Hematopoietic multipotent progenitor cell treated with erythropoietin and hydrocortisone succinate and interleukin-3 and kit ligand, for 4 days (in vitro differentiated cells): ENCODE measurements at places on chromosomes 1 and 21.
A peak's percentile ranks its signal among the peaks of the same experiment; 100 is the strongest.

GRCh38 chr21:34807881-34808568, 139.2 kb downstream of the CLIC6 start:
- DNase-seq: peak; percentile 37

DNA sequence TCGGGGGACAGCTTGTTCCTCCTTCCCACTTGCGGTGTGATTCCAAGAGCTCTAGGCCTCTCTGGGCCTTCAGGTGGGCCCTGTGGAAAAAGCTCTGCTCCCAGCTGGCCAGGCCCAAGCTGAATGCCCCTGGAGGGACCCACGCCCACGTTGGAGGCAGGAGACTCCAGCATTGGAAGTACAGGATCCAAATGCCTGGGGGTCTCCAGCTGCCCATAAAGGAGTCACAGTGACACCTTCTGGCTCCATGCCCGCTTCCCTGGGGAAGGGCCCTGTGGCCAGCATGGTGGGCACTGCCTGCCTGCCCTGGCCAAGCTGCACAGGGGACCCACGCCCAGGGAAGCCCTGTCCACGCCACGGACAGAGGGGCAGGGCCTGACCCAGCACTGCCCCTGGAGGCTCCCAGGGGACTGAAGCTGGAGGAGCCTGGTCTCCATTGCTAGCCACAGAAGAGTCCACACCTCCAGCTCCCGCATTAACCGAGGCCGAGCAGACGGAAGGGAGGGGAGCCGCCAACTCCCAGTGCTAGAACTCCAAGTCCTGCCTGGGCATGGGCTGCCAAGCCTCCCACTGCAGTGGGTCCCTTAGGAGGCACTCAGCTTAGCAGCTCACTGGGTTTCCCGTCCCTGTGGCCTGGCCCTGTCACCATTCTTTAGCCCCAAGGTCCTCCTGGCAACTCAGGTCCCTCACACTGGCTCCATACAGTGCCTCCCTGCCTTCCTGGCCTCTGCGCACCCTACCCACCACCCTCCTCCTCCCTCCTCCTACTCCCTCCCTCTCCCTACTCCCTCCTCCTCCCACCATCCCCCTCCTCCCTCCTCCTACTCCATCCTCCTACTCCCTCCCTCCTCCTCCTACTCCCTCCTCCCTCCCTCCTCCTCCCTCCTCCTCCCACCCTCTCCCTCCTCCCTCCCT, 41.9 kb downstream of the WNT9A start:
- DNase-seq: no peak

GRCh38 chr1:241985787-241986186, 13.1 kb downstream of the MAP1LC3C start:
- peak; percentile 59 for DNase-seq

DNA sequence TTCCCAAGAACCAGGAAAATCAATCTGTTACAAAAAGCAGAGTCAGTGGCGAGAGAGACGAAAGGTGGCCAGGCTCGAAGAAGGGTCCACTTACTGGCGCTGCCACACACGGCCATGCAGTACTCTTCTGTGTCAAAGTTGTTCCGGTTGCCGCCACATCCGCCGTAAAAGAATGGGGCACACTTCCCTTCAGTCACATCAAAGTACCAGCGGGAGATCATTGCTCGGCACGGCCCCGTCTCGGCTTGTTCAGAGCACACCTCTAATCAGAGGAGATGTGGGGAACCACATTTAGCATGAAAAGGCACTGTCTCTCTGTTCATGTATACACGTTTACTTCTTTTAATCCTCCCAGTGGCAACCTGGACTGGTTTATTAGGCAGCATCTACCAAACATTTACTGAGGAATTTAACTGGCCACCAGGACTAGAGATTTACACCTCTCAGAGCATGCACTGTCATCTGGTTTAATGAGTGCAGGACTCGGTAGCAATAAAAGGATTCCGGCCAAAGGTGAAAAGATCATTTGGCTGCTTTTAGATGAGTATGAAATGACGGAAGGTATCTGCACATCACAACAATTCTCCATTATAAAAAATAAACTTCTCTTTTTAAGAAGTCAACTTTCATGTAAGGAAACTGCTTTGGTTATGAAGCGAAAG, 170.5 kb downstream of the APP start:
- DNase-seq: peak; percentile 23

DNA sequence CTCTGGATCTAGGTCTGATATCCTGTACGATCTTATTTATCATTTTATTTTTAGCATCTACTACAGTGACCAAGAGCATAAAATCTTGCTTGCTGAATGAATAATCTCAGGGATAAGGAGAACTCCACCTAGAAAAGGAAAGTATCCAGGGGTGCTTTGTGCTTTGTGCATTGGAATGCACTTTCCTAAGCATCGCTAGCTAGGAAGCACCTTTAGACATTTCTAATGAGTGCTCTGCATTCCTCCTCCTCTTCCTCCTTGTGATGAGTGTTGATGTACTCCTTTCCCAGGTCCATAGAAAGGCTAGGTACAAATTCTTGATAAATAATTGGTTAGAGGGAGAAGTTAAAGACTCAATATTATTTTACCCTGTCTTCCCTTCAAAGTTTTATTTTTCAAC, 31.4 kb downstream of the TCEANC2 start:
- DNase-seq: no peak

DNA sequence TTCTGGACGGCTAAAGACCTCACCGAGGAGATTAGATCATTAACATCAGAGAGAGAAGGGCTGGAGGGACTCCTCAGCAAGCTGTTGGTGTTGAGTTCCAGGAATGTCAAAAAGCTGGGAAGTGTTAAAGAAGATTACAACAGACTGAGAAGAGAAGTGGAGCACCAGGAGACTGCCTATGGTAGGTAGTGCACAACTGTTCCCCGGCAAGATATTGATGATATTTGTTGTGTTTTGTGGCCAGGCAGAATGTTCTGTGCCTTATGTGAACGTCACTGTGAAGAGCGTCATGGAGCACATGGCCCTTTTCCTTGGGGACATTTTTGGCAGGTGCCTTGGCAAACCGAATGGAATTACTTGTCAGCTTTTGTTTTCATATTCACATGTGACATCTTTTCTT, 191.7 kb downstream of the DISC1 start:
- no peak for DNase-seq

- no peak for DNase-seq
These were observed 3.9 kb downstream of the OR2B11 start for GRCh38 chr1:247453997-247454396.

DNA sequence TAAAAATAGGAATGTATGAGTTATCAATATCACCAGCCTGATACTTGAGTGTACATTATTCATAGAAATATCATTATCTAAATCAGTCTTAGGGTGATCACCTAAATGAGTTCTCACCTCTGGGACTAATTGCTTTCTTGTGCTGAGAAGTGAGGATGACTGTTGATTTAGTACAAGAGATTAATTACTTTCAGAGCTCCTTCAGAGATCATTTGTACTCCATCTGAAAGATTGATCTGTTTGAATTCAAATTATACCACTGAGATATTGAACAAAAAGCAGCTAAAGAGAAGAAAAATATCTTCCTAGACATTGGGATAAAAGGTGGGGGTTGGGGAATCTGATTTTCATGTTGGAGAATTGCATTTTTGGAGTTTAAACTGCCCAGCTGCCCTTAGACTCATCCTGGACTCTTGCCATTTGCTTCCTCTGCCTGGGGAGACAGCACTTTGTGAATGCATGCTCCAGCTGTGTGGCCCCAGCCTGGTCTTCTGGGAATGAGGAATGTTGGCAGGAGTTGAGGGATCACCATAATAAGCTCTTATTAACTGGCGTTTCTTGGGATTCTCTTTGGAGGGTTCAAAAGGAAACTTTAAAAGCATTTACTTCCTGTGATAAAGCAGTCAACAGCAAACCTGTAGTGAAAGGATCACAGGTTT, 19.7 kb upstream of the PGBD2 start:
- DNase-seq: no peak

DNA sequence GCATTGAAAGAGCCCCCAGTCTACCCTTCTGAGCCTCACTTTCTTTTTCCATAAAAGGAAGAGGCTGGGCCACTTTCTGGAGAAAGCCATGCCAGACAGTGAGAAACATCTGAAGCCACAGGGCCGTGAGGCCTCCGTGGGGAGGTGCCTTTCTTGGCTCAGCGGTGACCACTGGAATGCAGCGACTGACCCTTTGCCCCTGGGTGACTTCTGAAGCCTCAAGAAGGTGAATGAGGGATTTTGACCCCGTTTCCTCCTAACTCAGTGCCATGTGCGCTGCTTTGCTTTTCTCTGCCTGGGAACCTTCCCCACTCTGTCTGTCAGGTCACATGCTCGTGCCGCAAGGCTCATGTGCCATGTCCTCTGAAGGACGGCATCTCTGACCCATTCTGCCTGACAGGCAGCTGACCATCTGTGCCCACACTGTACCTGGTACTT, 44.7 kb upstream of the A3GALT2 start:
- DNase-seq: no peak

- DNase-seq: peak; percentile 92
These were observed 10.4 kb upstream of the GALE start for GRCh38 chr1:23810818-23811540.
